ENCODE measurements at places on chromosomes 3 and 15.
A peak's percentile ranks its signal among the peaks of the same experiment; 100 is the strongest.

DNA sequence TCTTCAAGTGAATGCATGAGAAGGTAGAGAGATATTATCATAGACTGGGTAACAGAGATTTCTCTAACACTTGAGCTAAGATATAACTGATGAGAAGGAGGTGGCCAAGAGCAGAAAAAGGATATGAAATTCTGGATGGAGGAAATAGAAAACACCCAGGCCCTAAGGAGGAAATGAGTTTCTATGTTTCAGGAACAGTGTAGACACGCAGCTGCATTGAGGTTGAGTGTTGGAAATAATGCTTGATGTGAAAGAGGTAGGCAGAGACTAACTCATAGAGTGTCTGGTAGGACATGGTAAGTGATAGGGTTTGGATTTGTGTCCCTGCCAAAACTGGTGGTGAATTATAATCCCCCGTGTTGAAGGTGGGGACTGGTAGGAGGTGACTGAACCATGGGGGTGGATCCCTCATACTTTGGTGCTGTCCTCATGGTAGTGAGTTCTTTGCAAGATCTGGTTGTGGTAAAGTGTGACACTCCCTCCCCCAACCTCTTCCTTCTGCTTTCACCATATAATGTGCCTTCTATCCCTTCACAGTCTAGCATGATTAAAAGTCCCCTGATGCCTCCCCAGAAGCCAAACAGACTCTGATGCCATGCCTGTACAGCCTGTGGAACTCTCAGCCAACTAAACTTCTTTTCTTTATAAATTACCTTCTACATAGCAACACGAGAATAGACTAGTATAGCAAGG, 787.3 kb downstream of the EDEM1 start:
- ATAC-seq: no peak

DNA sequence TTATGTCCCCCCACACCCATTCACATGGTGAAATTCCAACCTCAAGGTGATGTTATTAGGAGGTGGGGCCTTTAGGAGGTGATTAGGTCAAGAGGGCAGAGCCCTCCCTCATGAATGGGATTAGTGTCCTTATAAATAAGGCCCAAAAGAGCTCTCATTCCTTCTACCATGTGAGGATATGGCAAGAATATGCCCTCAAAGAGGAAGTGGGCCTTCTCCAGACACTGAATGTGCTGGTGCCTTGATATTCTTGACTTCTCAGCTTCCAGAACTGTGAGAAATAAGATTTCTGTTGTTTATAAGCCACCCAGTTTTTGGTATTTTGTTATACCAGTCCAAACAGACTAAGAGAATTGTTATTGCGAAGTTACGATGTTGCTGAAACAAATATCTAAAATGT, 94.4 kb downstream of the ANKRD28 start:
- no peak for ATAC-seq

- peak; percentile 86 for ATAC-seq
Observed at GRCh38 chr3:56758539-56758981, 43.2 kb downstream of the ARHGEF3 start.

DNA sequence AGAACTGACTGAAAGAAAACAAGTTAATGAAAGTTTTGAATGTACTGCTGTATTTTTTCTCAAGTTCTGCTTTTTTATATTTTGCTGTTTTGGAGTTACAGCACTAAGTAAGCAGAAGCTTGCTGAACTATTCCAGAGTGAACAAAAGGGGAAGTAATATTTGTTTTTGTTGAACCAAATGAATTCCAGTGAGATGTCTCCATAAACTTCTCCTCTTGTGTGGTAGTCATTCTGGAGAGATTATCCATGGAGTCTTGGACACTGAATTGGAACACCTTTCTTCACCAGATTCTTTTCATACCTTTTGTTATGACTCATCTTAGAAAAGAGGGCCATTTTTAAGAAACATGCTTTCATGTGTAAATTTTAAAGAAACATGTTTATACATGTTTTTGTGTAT, 8.8 kb downstream of the ANKUB1 start:
- no peak for ATAC-seq

DNA sequence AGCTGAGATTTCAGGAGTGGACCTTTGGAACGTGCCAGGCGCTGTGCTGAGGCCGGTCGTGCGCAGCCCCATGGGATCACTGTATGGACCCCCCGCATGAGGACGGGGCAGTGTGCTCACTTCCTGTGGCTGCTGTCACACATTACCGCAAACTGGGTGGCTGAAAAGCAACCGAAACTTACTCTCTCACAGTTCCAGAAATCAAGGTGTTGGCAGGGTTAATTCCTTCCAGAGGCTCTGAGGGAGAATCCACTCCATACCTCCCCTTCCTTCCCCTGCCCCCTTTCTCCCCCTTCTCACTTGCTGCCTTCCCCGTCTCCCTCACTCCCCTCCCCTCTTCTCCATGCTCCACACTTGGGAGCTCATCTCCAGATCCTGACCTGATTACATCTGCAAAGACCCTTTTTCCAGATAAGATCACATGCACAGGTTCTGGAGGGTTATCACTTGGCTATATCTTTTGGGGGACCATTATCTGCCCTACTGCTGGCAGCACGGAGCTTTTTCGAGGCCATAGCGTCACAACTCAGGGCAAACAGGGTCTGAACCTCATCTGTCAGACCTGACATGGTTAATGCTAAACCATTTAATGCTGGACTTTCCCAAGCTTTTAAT, 41.2 kb downstream of the KLF13 start:
- ATAC-seq: peak; percentile 58

GRCh38 chr3:140050396-140050795, 115.4 kb downstream of the CLSTN2 start:
- ATAC-seq: no peak

DNA sequence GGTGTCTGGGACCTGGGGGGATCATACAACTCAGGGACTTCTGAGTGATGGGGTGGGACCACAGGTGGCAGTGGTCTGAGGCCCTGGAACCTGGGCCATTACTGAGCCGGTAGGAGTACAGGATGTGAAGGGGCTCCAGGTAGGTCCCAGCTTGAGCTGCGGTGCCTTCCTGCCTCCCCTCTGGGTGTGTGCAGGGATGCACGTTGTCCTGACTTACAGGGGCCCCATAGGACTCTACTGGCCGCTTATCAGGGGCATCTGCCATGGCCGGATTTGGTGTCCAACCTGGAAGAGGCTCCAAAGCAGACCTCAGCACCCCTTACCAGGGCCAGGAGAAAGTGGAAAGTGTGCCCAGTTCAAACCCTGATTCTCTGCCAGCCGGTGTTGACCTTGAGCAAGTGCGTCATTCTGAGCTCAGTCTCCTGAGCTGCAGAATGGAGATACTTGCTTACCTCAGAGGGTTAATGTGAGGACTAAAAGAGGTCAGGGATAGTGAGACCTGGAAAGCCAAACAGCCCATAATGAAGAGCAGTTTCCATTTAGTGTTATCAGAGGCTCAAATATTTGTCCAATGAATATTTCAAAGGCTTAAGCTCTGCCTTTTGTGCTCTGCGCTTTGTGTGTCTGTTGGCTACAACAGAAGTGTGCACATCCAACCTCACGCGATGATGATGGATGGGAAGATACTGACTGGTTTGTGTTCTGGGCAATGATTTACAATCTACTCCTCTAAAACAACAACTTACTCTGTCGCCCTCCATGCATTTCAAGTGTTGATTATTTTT, 35.4 kb upstream of the ESYT3 start:
- ATAC-seq: no peak

GRCh38 chr3:182737825-182738224, 55.5 kb upstream of the ATP11B start:
- no peak for ATAC-seq

GRCh38 chr15:77674327-77674726, 41.6 kb upstream of the LINGO1 start:
- ATAC-seq: no peak

GRCh38 chr3:4943549-4943948, 35.7 kb upstream of the BHLHE40 start:
- no peak for ATAC-seq

DNA sequence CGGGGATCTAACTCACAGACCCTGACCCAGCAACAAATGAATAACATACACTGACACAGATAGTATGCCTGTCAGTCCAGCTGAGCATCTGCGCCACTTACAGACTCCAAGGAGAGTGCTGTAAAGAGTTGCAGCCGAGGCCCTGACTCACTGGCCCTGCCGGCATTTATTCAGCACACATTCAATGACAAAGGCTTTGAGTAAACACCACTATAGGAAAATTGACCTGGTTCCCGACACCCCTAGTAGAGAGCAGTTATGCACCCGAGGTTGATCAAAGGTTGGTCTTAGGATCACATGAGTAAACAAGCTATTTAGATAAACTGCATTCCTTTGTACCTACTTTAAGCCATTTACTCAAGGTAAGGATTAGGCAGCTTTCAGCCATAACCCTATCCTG, 22.7 kb downstream of the LARS2 start:
- ATAC-seq: no peak

GRCh38 chr3:171380711-171381425, 79.3 kb downstream of the TNIK start:
- no peak for ATAC-seq

DNA sequence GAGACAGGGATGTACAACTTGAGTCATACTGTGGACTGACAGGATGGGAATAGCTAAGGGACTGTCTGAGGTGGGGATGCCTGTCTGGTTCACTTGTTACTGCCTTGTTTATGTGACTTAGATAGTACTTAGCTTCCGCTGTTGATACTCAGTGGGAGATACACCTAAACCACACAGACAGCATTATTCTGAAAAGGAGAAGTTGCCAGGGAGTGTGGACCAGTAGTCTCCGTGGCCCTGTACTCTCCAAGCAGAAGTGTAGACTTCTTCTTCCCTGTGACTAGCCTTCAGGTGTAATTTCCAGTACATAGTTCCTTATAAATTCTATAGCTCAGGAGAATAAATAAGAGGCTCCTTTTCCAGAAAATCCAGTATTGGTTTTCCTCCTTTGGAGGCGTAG, 5.1 kb downstream of the HIGD2B start:
- ATAC-seq: no peak

GRCh38 chr15:64216196-64216595, 53.4 kb upstream of the PPIB start:
- ATAC-seq: no peak

- ATAC-seq: no peak
Observed at GRCh38 chr3:43856351-43856750, 165.6 kb downstream of the ABHD5 start.

DNA sequence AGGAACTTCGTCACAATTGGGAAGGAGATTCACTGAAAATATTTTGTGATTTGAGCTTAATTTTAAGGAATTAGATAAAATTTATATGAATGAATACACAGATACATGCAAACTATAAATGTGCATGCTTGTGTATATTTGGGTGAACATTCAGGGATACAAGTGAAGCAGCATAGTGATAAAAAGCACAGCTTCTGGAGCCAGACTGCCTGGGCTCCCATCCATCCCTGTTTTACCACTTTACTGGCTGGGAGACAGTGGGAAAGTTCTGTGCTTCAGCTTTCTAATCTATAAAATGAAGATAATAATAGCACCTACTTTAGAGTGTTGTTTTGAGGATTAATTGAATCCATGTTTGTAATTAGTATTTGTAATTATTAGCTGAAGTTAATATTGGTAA, 8.1 kb upstream of the EPHA6 start:
- ATAC-seq: no peak

DNA sequence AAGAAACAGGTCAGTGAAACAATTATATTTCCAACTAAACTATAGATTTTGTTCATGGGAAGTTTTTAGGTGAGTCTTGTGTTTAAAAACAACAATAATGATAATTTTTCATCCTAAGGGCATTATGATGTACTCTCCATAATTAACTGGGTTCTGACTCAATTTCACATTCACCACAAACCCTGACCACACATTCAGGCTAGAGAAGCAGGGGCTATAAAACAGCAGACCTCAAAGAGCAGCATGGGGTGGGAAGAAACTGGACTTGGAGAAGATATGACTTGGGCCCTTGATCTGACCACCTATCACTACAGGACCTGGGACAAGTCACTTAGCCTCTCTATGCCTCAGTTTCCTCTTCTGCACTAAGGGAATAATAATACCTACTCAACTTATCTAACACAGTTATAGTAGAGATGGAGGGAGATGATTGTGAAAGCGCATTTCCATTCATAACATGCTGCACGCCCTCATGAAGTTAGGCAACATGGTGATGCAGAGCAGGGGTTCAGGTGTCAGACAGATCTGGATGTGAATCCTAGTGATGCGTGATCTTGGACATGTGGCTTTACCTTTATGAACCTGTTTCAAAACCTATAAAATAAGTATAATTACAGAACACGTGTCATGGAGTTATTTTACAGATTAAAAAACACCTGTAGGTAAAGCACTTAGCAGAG, 63.0 kb upstream of the ACP3 start:
- ATAC-seq: no peak

DNA sequence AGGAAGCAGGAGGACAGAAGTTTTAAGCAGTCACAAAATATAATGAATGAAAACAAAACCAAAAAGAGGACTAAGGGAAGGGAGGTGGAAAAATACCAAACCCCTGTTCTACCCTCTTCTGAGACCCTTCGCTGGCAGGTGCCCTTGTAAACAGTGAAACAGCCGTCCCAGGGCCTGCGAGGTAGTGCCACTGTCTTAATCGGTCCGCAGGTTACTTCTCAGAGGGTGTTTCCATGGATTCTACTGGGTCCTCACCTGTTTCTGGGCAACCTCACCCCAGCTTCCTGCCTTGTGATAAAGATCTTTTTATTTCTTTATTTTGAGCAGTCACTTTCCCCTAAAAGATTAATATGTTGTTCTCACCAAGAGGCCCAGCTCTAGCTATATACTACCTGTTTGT, 65.3 kb downstream of the SLC30A4 start:
- no peak for ATAC-seq

DNA sequence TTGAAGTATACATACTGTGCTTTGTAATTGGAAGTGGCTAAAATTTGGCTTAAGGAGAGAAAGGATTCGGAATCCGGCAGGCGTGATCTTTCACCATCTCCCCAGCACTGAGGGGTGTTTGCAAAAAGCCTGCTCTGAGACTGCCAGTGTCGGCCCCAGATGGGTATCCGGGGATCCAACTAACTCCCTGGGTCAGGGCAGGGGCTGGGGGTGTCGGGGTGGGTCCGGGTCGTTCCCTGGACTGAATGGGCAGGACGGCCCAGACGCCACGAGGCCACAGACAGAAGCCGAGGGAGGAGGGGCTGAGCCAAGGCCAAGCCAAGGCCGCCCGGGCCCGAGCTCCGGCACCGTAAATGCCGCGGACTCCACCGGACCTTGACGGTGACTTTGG, 349 bp downstream of the PPIB start:
- ATAC-seq: peak; percentile 33

- ATAC-seq: no peak
Observed at GRCh38 chr3:38360345-38360744, 13.8 kb downstream of the XYLB start.

GRCh38 chr3:76438971-76439370, 600.9 kb upstream of the ROBO2 start:
- ATAC-seq: no peak

Data from activated T-helper 17 cell treated with anti-CD3 and anti-CD28 coated beads, Interleukin-2, amount 50 U/mL, for 72 hours (primary cell).